Stimulated activated CD4-positive, alpha-beta T cell treated with anti-CD3 and anti-CD28 coated beads, TNF-alpha, amount 100 ng/mL, for 4 hours (primary cell): ENCODE measurements at places on chromosomes 2 and 18.

DNA sequence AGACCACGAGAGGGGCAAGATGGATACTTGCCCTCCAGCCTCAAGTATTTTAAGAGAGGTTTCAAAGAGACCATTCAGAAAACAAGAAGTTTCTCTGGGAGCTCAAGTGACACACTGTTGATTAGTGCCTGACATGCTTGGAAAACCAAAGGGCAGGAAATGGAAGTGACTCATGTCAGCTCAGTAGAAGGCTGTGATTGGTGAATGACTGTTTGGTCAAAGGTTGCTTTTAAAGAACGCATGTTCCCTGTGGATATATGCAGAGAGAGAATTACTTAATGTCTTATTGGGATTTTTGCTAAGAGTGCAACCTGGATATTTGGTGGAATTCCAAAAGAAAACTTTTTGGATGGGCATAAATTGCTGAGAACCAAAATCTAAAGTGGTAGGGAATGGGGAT lies 549.9 kb downstream of the XIRP2 start:
- no peak for DNase-seq

DNA sequence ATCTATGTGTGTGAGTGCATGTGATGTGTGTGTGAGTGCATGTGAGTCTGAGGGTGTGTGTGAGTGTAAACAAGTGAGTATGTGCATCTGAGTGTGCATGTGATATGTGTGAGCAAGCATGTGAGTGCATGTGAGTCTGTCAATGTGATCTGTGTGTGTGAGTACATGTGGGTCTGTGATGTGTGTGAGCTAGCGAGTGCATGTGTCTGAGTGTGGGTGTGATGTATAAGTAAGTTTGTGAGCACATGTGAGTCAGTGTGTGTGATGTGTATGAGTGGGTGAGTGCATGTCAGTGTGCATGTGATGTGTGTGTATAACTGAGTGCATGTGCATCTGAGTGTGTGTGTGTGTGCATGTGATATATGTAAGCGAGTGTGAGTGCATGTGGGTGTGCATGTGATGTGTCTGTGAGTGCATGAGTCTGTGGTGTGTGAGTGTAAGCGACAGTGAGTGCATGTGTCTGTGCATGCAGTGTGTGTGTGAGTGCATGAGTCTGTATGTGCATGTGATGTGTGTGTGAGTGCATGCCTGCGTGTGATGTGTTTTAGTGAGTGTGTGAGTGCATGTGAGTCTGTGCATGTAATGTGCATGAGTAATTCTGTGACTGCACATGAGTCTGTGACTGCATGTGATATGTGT lies 44.1 kb downstream of the COPS8 start:
- DNase-seq: no peak

- DNase-seq: no peak
Measured at GRCh38 chr18:27921904-27922751, 254.8 kb downstream of the CDH2 start.

DNA sequence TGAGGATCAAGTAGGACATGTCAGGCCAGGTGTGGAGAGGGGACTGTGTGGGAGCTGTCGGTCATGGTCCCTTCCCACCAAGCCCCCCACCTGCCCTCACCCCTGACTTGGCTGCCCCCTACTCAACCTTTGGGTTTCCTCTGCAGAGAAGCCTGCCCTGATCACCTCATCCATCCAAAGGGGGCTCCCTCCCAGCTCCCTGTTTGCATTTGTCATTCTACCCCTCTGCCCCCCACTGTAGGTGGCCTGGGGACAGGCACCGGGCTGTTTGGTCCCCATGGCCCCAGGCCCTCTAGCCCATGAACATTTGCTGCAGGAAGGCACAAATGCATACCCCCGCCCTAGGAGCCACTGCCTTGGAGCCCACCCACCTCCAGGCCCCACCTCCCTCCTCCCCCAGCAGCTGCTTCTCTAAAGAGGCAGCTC lies 115.0 kb downstream of the SMAD7 start:
- DNase-seq: no peak

GRCh38 chr2:239309398-239310245 lies 91.2 kb downstream of the HDAC4 start:
- DNase-seq: no peak

DNA sequence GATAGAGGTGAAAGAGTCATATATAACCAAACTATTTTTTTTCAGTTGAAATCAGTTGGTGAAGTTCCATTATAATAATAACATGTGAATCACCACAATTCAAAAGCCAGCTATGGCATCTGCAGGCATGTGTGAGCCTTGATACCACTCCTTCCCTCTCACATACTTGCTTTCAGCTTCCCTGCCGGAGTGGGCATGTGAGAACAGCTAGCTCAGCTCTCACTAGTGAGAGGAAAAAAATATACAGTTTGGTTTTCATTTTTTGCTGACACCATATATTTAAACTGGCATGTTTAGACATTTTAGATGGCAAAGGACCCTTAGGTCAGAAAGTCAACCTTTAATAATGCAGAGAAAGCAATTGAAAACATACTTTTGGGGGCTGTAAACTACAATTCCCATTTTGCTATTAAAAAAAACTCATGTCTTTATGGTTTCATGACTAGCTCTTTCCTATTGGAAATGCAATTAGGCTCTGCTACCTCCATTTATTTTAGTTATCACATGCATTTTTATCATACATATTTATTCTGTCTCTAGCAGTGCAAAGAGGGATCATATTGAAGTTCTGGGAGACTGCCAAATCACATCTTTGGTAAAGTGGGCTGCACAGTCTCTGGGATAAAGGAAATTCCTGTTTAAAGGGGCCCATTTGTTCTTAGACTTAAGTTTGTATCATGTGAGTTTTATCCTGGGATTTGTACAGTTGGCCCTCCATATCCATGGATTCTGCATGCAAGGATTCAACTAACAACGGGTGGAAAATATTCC lies 33.2 kb upstream of the SLC40A1 start:
- DNase-seq: no peak

DNA sequence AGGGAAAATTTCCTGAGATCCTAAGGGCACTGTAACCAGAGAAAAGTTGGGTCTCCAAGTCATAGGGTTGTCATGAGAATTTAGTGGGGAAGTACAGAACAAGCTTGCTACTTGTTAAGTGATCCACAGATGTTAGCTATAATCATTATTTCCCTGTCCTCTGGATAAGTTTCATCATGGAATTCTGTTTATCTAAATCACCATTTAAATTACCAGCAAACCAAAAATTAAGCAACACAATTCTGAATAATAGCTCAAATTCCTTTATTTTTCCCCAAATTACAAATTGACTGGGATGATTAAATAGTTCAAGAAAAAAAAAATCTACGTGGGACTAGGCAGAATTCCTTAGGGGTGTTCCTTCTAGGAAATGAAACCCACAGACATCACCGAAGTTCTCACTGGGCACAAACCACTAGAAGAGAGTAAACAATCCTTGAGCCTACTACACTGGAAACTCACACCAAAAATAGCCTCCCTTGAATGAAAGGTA lies 159.5 kb downstream of the COL6A3 start:
- DNase-seq: no peak

DNA sequence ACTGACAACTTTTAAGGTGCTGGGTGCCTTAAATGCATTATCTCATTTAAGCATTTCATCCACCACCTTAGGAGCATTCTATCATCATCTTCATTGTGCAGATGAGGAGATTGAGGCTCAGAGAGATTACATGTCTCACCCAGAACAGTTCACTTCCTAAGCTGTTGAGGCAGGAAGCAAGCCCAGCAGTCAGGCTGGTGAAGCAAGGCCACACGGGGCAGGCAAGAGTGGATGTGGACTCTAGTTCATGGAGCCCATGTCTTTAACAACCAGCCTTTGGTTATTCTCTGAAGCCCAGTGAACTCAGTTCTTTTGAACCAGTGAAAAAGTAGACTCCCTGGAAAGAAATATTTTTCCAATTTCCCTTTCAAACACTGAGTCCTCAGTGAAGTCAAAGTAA lies 294.8 kb upstream of the MGAT5 start:
- no peak for DNase-seq

DNA sequence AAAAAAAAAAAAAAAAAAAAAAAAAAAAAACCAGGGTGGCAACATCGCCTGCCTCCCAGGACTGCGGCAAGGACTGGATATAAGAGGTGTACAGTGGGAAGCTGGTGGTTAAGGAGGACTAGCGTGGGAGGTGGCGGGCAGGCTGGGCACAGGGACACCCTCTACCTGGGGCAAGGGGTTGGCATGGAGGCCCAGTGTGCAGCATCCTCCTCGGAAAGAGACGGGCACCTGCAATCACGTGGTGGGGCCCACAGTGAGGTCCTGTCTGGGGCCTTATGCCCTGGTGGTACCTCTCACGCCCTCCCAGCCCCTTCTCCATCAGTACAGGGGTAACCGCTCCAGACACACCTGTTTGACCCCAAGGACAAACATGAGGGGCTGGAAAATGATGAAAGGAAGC lies 27.9 kb downstream of the PXDN start:
- DNase-seq: no peak

- DNase-seq: no peak
Measured at GRCh38 chr18:3631887-3632286, 181.9 kb downstream of the TGIF1 start.

DNA sequence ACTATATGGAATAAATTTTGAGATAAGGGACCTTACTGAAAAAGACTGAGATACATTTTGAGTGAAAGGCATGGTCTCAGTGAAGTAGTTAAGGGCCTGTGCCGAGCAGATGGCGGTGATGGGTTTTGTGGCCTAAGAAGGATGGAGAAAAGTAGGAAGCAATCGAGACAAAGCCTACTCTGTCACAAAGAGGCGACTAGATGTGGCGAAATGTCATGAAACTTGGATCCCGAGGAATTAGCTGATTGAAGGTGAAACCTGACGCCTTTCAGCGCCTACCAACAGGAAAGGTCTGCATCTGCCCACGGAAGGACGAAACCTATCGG lies 558 bp upstream of the CEP192 start:
- no peak for DNase-seq

DNA sequence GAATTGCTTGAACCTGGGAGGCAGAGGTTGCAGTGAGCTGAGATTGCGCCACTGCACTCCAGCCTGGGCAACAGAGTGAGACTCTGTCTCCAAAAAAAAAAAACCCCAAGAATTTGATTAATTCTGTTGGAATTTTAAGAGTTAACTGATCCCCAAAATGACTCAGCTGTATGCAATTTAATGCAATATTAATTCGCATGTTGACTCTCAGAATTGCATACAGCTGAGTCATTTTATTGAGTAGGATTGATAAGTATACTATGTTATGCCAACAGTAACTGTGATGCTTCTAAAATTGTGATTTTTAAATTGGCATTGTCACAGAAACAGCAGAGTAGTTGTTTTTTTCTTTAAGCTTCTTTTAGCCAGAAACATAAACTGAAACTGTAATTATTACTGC lies 19.6 kb downstream of the MSH2 start:
- no peak for DNase-seq

DNA sequence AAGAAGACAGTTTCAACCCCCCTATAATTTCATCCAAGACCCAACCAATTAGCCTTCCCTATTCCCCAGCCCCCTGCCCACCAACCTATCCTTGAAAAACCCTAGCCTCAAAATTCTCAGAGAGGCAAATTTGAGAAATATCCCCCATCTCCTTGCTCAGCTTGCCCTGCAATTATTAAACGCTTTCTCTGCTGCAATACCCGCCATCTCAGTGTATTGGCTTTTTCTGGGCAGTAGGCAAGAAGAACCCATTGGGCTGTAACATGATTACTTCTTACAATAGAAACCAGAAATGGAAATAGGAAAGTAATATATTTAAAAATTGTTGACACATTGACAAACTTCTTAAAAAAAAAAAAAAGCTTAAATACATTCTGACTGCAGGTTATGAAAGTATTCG lies 140.6 kb upstream of the CCDC150 start:
- DNase-seq: no peak

- no peak for DNase-seq
Measured at GRCh38 chr2:43100883-43101662, 125.3 kb downstream of the ZFP36L2 start.

DNA sequence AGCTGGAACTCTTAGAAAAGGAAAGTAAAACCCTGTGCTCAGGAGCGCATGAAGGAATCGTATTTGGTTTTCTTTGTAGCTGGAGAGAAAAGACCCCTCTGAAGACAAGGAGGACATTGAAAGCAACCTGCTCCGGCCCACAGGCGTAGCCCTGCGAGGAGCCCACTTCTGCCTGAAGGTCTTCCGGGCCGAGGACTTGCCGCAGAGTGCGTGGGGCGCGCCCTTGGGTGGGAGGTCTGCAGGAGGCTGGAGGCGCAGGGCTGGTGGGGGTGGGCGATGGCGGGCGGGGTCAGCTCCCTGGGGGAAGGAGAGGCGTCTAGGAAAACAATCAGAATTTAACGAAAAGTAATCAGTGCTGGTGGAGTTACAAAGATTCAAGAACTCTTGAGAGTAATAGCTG lies 72.8 kb downstream of the DYSF start:
- DNase-seq: no peak

DNA sequence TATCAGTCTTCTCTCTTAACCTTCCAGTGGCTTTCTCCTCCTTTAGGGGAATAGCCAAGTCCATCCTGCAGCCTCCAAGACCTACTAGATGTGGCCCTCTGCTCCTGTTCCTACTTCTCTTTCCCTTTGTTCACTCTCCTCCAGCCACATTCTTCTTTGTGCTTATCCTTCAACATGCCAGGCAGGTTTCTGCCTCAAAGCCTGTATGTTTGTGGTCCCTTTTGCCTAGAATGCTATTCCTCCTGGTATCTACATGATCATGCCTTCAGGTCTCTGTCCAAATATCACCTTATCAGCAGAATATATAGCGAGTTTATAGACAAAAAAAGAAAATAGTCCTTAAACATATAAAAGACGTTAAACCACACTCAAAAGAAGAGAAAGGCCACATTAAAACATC lies 5.5 kb downstream of the LYG2 start:
- DNase-seq: no peak
